Fibroblast of lung (primary cell): ENCODE measurements at places on chromosomes 11 and 22. TPM values are rescaled to one million over a fixed set of nuclear protein-coding genes. Genes with fewer than 3 reads are reported as not detected.

XKR3 gene
- 0.17 TPM in 1 of 2 replicates, not detected in the other for total RNA-seq

OR2D2 gene
- 0.26 and 0.33 TPM in 2 replicates for total RNA-seq

VEGFB gene
- total RNA-seq: 24.4 and 27.9 TPM in 2 replicates

KCNJ1 gene
- total RNA-seq: under 0.01 TPM in 1 of 2 replicates, not detected in the other

NR1H3 gene
- total RNA-seq: 55.5 and 56.3 TPM in 2 replicates

ZNF214 gene
- total RNA-seq: 8.7 and 9.9 TPM in 2 replicates

PRMT3 gene
- 12.8 and 13.0 TPM in 2 replicates for total RNA-seq

MARK2 gene
- 5.4 and 6.4 TPM in 2 replicates for total RNA-seq

OR8G5 gene
- total RNA-seq: not detected in 2 replicates

NXPE2 gene
- under 0.01 TPM in 1 of 2 replicates, not detected in the other for total RNA-seq

TREH gene
- not detected in 2 replicates for total RNA-seq

MRGPRX4 gene
- not detected in 2 replicates for total RNA-seq

UBQLNL gene
- under 0.01 and 0.17 TPM in 2 replicates for total RNA-seq

ALDH3B1 gene
- total RNA-seq: 24.9 and 57.6 TPM in 2 replicates

SCGB1D2 gene
- total RNA-seq: not detected in 2 replicates

TMEM135 gene
- 20.6 and 22.1 TPM in 2 replicates for total RNA-seq

TXNRD2 gene
- 18.2 and 30.7 TPM in 2 replicates for total RNA-seq

MS4A3 gene
- not detected in 2 replicates for total RNA-seq

CREBZF gene
- total RNA-seq: 40.3 and 41.1 TPM in 2 replicates

PTPRCAP gene
- under 0.01 and 0.17 TPM in 2 replicates for total RNA-seq
